ENCODE measurements at places on chromosomes 6 and 20.
A peak's percentile ranks its signal among the peaks of the same experiment; 100 is the strongest.

DNA sequence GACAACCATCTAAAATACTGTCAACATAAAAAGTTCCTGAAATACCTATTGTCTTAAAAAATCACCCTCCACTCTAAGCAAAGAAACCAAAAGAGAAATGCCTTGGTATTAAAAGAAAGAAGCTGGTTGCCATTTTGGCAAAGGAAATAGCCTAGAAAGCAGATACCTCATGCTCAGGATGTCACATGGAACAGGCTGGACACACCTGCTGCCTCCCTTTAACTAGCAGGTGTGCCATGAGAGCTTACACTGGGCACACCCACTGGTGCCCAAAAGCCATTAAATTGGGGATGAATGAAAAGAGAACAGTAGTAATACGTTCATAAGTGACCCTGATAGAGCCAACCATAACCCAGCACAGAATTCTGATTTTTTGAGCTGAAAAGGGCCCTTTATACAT is 1.5 kb downstream of the SLC23A2 start:
- no peak for DNase-seq

- DNase-seq, result no peak
Observed at GRCh38 chr6:29631209-29631810, 1.7 kb downstream of the GABBR1 start.

DNA sequence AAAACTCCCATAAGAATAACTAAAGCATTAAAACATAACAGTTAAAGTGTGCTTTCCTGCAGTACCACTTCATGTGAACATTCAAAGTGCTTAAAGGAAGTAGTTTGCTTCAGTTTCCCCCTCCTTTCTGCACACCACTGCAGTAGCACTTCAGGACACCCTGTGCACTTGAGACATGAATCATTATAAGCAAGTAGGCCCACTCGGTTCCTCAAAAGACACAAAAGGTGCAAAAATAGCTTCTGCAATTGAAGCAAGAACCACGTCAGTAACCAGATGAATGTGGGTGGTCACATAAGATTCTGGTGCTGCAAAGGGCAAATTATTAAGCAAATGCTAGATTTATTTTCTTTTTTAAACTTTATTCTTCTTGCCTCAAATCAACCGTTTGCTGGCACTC is 160.6 kb downstream of the HIVEP2 start:
- DNase-seq, result peak; percentile 39

- DNase-seq, result no peak
Observed at GRCh38 chr6:44558832-44559251, 171.3 kb downstream of the CDC5L start.

- no peak for DNase-seq
Observed at GRCh38 chr6:16660157-16660497, 101.1 kb downstream of the ATXN1 start.

GRCh38 chr6:111536910-111537527 is 54.0 kb upstream of the REV3L start:
- no peak for DNase-seq

DNA sequence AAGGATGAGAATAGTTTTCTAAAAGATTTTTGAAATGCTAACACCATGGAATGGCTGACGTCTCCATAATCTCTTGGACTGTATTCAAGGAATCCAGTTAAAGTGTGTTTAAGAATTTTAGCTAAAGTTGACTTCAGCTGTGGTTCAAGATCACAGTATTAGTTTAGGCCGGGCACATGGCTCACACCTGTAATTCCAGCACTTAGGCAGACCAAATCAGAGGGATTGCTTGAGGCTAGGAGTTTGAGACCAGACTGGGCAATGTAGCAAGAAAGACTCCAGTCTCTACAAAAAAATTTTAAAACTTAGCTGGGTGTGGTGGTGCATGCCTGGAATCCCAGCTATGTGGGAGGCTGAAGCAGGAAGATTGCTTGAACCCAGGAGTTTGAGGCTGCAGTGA is 68.2 kb downstream of the RFPL4B start:
- DNase-seq, result no peak

GRCh38 chr6:56238352-56238751 is 9.0 kb downstream of the COL21A1 start:
- no peak for DNase-seq

DNA sequence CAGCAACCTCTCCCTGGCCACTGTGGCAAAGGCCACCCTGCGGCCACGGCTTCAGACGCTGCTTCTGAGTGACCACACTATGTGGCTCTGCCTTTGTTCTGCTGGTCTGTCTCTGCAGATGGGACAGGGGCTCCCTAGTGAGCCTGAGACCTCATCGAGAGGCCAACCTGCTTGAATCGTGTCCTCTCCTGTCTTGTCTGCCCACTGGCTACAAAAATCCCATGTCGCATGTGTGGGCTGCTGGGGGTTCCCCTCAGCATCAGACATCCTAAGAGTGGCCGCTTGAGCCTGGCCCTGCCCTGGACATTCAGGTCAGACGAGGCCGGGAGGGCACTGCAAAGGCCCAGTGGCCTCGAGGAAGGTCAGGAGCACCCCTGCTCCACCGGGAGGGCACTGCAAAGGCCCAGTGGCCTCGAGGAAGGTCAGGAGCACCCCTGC is 222.9 kb downstream of the DLL1 start:
- no peak for DNase-seq

GRCh38 chr6:37785002-37785662 is 34.4 kb upstream of the ZFAND3 start:
- no peak for DNase-seq

DNA sequence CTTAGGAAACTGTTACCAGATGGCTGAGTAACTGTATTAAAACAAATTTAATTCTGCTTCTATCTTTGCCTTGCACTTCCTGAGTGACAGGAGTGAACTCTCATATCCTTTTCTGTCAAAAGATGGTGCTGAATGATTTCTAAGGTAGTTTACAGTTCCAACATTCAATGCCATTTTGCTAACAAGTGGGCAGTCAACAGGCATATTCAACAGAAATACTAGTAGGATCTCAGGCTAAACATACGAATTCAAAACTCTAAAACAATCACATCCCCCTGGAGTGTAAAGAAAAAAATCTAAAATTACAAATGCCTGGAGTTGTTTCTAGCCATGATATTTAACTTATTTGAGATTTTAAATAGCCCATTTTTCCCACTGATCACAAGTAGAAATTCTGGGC is 6.7 kb downstream of the PSMB9 start:
- no peak for DNase-seq

DNA sequence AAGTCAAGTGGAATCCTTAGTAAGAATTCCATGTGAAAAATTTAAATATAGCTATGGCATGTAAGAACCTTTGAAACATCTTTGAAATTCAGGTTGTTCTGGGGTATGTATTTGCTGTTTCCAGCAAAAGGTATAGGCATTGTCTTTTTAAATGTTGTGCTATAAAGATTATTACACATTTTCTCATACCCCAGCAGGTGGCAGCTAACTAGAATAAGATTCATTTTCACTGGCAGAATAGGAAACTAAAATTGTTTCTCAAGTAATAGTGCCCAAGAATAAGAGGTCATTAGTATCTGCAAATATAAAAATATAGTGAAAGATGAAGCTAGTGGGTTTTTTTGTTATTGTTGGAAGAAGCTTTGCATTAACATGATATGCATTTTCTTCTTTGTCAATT is 1.8 kb downstream of the GRIK2 start:
- no peak for DNase-seq

DNA sequence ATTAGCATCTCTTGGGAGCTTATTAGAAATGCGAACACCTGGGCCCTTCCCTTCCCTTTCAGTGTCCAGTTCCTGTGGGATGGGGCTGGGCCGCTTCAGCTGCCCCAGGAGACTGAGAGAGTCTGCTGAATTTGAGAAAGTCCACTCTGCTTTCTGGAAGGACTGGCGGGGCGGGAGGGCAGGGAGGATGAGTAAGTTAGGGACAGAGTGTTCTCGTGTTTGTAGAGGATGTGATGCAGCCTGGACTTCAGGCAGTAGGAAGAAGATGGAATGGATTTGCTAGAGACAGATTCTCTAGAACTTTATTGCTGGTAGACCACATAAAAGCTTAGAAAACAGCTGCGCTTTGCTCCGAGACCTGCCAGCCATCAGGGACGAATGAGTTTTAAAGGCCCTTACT is 1.1 kb upstream of the TULP4 start:
- DNase-seq, result no peak

DNA sequence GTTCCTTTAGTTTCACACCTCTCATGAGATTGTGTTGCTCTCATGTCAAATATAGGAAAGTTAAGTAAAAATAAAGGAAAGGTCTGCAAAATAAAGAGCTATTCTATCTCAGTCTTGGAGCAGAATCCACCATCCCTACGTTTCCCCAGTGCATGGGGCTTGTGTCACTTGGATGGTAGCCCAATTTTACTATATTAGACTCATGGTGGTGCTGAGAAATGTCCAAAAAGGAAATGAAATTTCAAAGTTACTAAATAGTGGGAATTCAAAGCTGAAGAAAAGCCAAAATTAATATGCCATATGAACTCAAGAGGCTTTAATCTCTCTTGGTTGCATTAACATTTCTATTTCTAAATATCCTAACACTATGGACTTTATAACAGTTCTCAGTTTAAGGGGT is 1283.3 kb upstream of the GJE1 start:
- no peak for DNase-seq

GRCh38 chr20:1184260-1184637 is 532 bp downstream of the TMEM74B start:
- DNase-seq, result no peak

Data from CD4-positive, alpha-beta T cell treated with Interleukin-17A for 4 hours (primary cell).